ENCODE measurements at places on chromosomes 3 and 15.

GRCh38 chr3:174342941-174343501 is 516.1 kb upstream of the NAALADL2 start:
- no peak for DNase-seq

- no peak for DNase-seq
These were observed 11.5 kb downstream of the TATDN2 start for GRCh38 chr3:10259798-10260197.

GRCh38 chr3:126956866-126957650 is 25.9 kb upstream of the PLXNA1 start:
- no peak for DNase-seq

DNA sequence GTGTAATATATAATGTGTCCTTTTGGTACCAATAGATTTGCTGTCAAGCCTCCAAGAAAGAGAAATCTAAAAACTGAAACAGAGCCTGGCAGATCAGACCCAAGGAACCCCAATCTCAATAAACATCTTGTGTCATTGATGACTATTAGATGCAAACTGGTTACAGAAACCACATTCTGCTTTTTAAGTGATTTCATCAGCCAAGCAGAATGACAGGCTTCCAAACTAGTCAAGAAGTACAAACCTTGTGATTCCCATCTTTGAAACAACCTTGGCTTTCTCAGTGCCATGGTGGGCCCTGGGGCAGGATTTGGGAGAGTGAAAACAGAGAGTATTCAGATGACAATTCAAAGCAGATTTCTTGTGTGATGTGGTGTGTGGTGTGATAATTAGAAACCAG is 45.6 kb upstream of the STRIT1 start:
- DNase-seq = no peak

GRCh38 chr3:172447611-172448579 is at the start of gene GHSR:
TSS of gene GHSR (minus strand) at chr3:172448456. CDS start at chr3:172448413, 43 bp downstream.
- no peak for DNase-seq

GRCh38 chr3:14016900-14017475 is 107.7 kb downstream of the CHCHD4 start:
- no peak for DNase-seq

DNA sequence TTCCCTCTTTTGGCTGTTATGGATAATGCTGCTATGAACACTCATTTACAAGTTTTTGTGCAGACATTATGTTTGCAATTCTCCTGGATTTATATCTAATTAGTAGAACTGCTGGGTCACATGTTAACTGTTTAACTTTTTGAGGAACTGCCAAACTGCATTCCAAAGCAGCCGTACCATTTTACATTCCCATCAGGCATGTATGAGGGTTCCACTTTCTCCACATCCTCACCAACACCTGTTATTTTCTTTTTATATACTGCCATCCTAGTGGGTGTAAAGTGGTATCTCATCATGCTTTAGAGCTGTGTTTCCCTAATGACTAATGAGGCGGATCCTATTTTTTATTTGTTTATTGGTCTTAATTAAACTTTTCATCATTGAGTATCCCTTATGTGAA is 9.2 kb downstream of the KPNA4 start:
- DNase-seq = no peak

GRCh38 chr15:68687136-68687735 is 108.4 kb downstream of the CORO2B start:
- no peak for DNase-seq

- DNase-seq = no peak
These were observed 53.5 kb downstream of the TLE3 start for GRCh38 chr15:70044168-70044567.

All from dermis microvascular lymphatic vessel endothelial cell (primary cell).